ENCODE measurements at places on chromosomes 6 and 20.

DNA sequence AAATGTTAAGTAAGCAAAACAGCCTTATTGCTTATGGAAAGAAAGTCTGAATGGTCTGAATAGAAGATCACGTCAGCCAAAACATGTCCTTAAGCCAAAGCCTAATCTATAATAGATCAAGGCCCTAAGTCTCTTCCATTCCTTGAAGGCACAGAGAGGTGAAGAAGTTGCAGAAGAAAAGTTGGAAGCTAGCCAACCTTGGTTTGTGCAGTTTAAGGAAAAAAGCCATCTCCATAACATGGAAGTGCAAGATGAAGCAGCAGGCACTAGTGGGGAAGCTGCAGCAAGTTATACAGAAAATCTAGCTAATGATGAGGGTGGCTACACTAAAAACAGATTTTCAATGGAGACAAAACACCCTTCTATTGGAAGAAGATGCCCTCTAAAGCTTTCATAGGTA, 29.1 kb downstream of the LRRN4 start:
- no peaks in the 10 kb centered on the region for H3K27me3 ChIP-seq
- no peaks in the 10 kb centered on the region for H3K4me1 ChIP-seq
- no peak for DNase-seq
- H3K4me3 ChIP-seq = no peak overlapping the region

DNA sequence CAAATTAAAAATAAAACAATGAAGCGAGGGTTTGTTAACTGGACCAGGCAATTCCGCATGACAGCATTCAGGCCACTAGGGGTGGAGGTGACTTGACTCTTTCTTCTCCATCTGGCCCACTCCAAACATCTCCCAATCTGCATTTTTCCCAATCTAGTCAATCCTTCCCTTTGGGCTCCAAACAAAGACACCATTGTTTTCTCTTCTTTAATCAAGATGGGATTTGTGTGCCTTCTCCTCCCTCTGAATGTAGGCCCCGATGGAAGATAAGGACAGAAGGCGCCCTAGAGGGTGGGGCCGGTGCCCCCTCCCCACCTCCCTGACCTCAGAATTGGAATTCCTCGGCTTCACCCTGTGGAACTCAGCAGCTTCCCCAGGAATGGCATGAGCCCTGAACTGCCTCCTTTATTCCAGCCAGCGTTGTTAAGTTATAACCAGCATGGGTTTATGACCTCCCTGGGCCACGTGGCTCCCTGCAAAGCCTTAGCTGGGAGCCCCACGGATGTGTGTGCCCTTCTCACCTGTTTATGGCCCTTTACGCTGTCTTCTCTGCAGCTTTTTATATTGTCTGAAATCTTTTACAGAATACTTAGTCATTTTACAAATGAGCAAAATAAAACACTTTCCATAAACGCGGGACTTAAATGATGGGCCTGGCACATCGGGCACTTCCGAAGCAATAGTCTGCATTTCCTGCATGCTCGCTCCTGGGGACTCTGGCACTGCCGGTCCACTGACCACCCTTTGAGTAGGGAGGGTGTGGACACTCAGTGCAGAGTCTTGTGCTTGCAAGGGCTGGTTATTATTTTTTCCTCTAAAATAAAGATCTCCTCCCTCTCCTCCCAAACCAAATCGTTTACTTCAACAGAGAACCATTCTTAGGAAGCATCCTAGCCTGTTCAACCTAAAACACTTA, 24.5 kb downstream of the OVOL2 start:
- H3K27me3 ChIP-seq = no peaks in the 10 kb centered on the region
- H3K4me1 ChIP-seq = no peaks in the 10 kb centered on the region
- no peak overlapping the region for H3K4me3 ChIP-seq
- no peaks in the 10 kb centered on the region for H3K36me3 ChIP-seq
- no peak for DNase-seq
- no peak overlapping the region for H3K27ac ChIP-seq

DNA sequence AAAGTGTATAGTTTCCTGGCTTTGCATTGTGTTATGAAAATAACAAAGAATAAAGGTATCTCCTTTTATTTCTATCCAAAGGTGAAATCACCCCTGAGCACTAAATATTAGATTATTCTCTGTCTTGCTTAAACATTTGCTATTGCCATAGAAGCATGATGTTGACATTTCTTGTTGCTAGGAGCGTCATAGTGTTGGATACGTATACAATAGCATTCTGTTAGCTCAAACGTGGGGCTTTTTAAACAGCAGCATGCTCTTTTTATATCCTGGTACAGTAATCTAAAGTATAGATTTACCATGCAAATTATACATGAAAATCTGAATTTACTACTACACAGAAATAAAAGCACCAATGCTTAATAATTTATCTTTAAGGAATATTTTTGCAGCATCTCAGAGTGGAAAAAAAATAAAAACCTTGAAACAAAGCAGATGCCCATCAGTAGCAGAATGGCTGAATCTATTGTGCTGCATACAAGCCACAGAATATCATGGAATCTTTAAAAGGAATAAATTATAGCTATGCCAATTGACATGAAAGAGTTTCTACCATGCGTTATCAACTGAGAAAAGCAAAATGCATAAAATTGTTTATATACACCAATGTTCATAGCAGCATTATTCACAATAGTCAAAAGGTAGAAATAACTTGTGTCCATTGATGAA, 9.6 kb upstream of the HSF2 start:
- H3K4me3 ChIP-seq = no peak overlapping the region
- no peak for DNase-seq
- H3K4me1 ChIP-seq = no peaks in the 10 kb centered on the region

GRCh38 chr20:16378712-16379370, 194.4 kb downstream of the KIF16B start:
- no peaks in the 10 kb centered on the region for H3K4me1 ChIP-seq
- no peak overlapping the region for H3K4me3 ChIP-seq

GRCh38 chr20:23608251-23608846, 2.6 kb upstream of the CST9 start:
- H3K4me1 ChIP-seq = no peaks in the 10 kb centered on the region
- no peaks in the 10 kb centered on the region for H3K36me3 ChIP-seq
- H3K27ac ChIP-seq = no peak overlapping the region
- H3K27me3 ChIP-seq = no peaks in the 10 kb centered on the region
- no peak overlapping the region for H3K4me3 ChIP-seq

GRCh38 chr6:21000331-21000801, 466.1 kb downstream of the CDKAL1 start:
- no peak for DNase-seq
- H3K27ac ChIP-seq = no peak overlapping the region
- no peaks in the 10 kb centered on the region for H3K36me3 ChIP-seq
- no peaks in the 10 kb centered on the region for H3K27me3 ChIP-seq
- no peaks in the 10 kb centered on the region for H3K4me1 ChIP-seq
- H3K4me3 ChIP-seq = no peak overlapping the region

- no peaks in the 10 kb centered on the region for H3K27me3 ChIP-seq
- no peaks in the 10 kb centered on the region for H3K4me1 ChIP-seq
- DNase-seq = no peak
- H3K36me3 ChIP-seq = no peaks in the 10 kb centered on the region
Measured at GRCh38 chr6:10310826-10311225, 104.0 kb downstream of the TFAP2A start.

DNA sequence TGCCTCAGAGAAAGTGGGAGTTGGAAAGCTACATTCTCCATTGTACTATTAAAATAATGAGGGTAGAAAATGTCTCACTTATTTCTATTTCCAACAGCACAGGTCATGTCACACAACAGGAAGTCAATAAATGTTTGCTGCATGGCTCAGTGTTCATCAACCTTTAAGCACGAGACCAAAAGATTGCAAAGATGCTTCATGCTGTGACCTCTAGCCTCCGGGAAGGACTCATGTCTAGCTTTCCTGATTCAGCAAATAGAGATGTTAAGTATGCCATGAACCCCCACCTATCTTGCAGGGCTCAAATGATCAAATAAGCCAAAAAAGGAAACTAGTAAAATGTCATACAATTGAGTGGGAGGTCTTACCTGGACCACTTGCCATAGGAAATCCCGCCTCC, 57.4 kb downstream of the NCOA6 start:
- no peak for DNase-seq
- no peak overlapping the region for H3K27ac ChIP-seq
- H3K4me3 ChIP-seq = no peak overlapping the region

All from CD8-positive, alpha-beta memory T cell (primary cell).